ENCODE measurements at places on chromosomes 13 and 19.

DNA sequence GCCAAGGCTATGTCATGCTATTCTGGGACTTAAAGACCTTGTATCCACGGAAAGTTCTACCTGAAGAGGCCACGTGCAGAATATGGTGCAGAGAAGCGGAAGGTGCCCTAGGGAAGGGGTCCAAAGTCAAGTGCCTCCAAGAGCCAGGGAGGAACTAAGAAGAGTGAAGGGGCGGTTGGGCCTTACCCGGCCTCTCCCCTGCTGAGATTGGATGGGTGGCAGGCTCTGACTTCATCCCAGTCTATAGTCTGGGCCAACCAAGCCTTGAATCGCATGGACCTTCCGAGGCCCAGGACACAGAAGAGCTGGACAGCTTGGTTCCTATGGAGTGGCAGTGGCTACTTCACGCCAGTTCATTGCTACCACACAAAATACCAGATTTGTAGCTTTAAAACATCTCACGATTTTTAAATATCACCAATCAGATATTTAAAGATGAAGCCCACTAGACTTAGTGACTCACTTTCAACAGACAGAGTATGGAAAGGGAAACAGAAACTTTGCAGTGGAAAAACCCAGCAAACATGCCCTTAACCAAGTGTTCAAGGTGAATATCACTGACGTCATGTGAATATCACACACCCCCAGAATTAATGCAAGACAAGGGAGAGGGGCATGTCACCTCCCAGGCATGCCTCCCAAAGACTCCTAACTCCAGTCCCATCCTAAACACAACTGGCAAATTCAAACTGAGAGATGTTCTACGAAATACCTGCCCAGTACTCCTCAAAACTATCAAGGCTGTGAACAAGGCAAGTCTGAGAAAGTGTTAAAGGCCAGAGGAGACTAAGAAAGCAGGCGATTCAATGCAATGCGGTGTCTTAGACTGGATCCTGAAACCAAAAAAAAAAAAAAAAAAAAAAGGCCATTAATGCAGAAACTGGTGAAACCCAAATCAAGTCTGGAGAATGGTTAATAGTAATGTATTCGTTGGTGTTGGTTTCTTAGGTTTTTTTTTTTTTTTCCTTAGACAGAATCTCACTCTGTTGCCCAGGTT, 10.2 kb downstream of the C19orf12 start:
- DNase-seq: no peak

GRCh38 chr13:23430664-23431063, 2.8 kb downstream of the SACS start:
- DNase-seq: no peak

- peak; percentile 87 for DNase-seq
These were observed 27.2 kb upstream of the CBY2 start for GRCh38 chr13:45674908-45675307.

DNA sequence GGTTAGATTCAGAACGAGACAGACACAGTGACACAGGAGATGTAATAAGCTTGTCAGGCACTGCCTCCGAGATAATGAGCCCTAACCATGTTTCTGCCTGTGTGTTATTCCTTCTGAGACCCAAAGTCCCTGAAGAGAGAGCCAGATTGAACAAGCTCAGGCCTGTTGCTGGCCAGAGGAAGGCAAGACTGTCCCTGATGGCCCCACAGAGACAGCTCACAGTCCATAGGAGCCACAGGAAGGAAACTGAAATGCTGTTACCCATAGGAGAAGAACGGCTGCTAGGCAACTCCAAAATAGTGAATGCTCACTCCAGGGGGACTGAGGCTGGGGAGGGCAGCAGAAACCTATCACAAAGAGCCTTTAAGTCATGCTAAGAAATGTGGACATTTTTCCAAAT, 31.8 kb upstream of the RFXAP start:
- no peak for DNase-seq

GRCh38 chr13:61247149-61247936, 168.3 kb downstream of the PCDH20 start:
- DNase-seq: no peak

DNA sequence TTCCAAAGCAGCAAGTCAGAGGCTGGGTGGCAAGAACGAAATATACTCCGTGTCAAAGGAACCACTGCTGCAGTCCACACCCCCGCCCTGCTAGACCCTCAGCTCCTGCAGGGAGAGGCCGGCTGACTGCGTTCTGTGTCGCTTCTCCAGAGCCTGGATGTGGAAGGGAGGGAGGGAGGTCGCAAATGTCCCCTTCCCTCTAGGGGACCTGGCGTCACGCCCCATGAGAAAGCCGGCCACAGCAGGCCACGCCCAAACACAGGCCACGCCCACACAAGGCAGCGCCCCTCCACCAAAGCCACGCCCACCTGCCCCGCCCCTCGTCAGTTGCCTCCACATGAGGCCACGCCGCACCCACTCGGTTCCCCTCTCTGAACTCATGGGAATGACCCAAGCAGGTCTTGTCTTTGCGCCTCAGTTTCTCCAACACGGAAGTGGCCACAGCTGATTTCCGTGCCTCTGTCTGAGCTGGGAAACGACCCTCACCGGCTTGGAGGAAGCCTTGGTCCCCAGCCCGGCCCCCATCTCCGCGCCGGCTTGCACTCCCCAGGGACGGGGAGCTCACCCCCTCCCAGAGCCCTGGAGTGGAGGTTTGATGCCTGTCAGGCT, 38.4 kb upstream of the TCF3 start:
- DNase-seq: no peak

DNA sequence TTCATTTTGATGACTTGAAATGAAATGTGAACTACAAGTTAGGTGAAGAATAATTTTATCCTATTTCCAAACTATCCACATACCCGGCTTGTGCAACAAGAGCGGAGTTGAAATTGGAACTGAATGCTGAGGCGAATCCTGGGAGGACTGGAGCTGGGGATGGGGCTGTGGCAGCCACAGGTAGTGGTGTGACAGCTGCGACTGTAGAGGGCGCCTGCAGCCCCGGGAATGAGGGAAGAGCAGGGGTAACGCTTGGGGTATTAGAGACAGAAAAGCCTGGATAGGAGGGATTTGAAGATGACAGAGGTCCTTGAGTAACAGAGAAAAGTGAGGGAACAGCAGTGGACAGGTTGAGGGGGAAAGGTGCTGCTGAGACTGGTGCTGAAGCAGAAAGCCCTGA, 22.0 kb upstream of the STOML3 start:
- DNase-seq: no peak

GRCh38 chr13:74683411-74683810, 549.2 kb upstream of the KLF12 start:
- DNase-seq: no peak

DNA sequence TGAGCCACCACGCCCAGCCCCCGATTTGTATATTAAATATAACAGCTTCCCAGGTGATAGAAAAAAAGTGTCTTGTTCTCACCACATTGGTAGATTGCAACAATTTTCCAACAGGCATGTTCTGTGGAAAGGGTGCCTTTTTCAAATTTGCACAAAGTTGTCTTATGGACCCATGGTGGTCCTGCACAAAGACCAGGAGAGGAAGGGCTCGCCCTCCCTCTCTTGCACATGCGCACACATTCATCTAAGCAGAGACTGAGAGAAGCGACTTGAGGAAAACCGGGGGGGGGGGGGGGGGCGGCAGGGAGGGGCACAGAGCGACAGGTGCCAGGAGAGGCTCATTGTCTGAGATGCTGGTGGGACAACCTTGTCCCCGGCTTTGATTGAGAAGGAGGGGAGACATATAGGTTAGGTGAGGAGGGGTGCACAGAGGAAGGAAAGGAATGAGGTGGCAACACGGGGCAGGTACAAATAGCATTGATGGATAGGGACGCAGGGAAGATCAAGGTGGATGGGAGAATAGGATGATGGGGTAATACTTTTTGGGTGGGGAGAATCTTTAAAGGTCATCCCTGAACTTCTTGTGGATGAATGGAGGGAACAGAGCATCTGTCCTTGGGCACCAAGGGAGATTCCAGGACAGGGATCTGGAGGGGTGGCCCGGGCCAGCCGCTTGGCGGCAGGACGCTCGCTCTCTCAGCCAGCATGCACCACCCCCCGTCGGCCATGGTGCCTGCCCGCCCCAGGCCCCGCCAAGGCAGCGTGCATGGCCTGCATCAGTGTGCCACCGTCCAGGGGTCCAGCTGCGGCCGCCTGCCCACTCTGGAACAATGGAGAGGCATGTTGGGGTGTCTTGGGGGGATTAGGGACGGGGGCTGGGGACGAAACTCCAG, 76.0 kb downstream of the IER2 start:
- no peak for DNase-seq

- no peak for DNase-seq
These were observed 4.3 kb downstream of the YJEFN3 start for GRCh38 chr19:19532806-19533701.

DNA sequence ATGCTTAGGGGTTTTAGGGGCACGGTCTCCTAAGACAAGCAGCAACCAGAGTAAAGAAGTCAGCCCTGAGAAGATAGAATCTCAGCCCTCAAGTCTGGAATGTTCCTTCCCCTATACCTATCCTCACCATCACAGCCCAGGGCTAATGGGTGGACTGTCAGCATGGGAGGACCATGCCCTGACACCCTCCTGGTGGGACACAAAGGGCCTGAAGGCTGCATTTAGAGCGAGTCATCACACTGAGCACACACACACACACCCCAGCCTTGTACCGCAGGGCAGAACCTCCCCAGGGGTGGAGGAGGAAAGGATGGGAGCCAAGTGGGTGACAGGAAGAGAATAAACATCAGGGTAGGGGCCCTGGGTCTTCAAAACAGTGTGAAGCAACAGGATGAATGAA, 174.8 kb upstream of the SERP2 start:
- no peak for DNase-seq

GRCh38 chr13:37956536-37956935, 87.0 kb upstream of the TRPC4 start:
- no peak for DNase-seq

DNA sequence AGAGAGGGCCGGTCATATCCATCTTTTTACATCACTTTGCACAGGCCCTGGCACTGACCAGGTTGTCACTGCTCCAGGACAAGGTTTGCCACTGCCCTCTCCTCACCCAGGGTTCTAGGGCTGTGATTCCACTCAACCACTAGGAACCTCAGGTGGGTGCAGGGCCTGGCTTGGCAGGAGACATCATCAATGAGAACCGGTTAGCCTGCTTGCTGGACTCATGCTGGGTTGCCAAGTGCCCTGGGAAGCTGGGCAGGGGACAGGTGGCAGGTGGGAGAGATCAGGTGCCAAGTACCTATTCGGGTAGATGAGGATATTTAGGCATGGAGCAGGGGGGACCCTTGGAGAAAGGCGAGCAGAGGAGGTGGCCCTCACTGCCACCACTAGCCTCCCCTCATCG, 4.2 kb upstream of the CERS4 start:
- DNase-seq: no peak

DNA sequence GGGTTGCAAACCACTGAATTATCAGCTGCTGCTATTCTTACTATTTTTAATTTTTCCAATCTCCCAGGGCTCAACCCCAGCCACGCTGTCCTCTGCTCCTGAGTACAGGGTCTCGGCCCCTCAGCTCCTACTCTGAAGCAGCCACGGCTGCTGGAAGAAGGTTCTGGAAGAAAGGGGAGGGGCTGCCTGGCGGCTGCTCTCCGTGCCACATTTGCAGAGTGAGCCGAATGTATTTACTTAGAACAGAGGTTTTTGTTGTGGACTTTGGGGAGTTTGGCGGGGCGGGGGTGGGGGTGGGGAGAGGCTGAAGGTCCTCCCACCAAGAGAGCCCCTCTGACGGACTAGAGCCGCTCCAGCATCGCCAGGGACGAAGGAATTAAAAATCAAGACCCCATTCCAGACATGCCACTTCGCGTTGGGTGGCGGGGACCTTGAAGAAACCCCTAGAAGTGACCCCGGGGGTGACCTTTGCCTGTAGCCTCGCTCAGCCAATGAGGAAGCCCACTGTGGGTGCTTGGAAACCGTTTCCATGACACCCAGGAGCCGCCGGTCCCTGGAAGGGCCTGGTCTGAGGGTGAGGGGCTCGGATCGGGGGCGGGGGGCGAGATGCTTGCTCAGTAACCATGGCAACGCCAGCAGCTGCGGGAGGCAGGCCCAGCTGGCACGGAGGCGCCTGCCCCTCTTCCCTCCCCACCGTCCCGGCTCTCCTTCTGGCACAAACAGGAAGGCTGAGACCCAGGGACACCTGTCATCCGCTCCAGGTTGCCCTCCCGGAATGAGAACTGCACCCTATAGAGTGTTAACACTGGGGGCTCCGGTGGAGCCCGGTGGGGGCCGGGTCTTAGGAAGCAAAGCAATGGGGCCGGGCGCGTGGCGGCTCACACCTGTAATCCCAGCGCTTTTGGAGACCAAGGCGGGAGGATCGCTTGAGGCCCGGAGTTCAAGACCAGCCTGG, 54.2 kb upstream of the PTPRS start:
- no peak for DNase-seq

DNA sequence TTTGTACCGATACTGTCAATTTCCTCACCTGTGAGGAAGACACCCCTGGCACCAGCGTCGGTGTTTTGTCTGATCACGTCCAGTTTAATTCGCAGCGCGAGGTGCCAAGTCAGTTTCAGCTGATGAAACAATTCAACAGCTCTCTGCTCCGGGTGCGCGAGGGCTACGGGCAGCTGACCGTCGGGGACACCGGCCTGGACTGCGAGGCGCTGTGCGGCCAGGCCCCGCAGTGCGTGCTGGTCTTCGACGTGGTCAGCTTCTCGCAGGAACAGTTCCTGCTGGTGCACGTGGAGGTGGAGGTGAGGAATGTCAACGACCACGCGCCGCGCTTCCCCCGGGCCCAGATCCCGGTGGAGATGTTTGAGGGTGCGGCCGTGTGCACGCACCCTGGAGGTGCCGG, 171.5 kb downstream of the OLFM4 start:
- DNase-seq: no peak

DNA sequence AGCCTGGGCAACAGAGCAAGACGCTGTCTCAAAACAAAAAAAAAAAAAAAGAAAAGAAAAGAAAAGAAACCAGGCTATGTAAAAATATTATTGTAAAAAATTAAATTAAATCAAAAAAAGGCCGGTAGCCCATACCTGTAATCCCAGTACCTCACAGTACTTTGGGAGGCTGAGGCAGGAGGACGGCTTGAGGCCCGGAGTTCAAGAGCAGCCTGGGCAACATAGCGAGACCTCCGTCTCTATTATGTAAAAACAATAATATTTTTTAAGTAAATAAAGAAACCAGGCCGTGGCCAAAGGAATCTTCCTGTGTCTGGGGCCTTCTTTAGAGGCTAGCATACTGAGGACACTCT, 770 bp upstream of the CAPNS1 start:
- no peak for DNase-seq

DNA sequence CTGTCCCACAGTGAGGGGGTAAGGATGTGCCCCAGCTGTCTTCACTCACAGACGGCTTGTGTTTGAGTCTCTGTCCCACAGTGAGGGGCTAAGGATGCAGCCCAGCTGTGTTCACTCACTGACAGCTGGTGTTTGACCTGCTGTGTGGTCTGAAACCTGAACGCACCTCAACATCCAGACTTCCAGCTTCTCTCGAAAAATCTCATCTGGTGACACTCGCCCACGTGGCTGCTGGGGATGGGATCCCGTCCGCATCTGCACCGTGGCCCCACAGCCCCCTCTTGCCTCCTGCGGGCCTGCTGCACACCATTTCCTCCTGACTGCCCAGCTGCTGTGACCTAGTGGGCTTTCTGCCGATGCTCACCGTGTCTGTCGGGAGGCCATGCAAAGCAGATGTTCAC, 27.3 kb downstream of the CHAF1A start:
- no peak for DNase-seq

All from AG09309 (cell line).